ENCODE measurements at places on chromosomes 2 and 18.

GRCh38 chr2:123770996-123771720, 253.9 kb upstream of the CNTNAP5 start:
- no peak for DNase-seq

DNA sequence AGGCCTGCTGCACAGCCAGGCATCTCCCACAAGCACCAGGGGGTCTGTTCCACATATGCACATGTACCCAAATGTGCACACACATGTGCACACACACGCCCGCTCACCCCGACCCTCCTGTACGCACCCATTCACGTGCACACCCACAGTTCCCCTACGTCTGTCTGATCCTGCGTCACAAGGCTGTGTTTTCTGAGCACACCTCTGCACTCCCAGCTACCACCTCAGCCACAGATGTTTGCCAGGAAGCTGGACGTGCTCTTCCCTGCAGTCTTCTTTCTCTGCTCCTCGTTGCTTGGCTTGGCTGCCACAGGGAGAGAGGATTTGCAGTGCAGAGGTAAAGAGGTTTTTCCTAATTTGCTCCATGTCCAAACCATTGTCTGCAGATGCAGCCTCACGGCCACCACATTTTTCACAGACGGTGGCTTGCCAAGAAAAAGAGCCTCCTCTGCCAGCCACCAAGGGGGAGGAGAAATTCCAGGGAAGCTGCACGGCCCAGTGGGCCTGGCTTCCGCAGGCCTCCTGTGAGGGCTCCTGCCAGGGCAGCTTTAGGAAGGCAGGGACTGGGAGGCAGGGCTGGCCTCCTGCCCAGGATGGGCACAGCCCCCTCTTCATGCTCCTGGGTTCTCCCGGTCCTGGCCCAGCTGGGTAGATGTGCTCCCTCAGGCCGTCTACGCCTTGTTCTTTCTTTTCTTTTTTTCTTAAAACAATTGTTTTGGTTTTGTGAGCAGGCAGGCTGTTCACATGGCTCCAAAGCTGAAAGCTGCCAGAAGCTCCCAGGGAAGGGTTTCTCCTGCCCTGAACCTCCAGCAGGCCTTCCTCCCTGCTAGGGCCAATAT, 29.3 kb upstream of the HS6ST1 start:
- DNase-seq: peak; percentile 79

DNA sequence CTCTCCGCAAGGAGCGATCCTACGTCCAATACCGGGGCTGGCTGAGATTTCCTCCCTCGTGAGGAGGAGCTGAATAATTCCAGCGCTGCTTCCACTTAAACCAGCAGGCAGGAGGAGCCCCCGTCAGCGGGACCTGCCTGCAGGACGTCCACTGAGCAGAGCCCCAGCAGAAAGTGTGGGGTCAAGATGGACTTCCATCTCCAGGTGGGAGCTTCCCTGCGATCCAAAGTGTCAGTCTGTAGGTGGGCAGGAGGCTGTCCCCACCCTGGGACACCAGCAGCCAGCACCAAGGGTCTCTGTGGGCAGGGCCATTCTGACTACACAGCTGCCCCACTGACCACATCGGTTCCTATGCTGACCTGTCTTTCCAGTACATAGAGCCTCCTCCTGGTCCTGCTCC, 462 bp upstream of the OTOS start:
- peak; percentile 61 for DNase-seq

DNA sequence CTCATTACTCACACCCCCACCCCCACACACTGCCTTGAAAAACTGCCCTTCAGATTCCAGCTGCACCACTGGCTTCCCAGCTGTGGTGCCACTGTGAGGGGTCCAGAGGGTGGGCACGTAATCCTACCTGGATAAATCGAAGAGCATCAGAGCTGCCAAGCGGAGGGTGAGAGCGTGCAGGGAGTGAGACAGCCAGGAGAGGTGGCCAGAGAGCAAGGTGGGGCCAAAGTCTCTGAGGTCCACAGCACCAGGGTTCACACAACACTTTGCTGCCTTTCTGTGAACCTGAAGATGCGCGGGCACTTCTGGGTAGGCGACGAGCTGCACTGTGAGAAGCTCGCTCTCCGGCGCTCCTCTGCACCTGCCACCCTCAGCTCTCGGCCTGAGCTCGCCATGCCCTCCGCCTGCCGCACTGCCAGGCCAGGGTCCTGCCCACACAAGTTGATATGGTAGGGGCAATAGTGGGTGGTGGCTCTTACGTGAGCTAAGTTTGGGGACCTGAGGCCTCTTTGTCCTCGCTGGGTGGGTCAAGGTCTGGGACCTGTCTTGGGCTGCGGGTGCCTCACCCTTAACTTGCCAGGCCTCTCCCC, 83.9 kb downstream of the MARCO start:
- DNase-seq: no peak
